ENCODE measurements at places on chromosomes 1 and 21. TPM values are rescaled to one million over a fixed set of nuclear protein-coding genes. Genes with fewer than 3 reads are reported as not detected.

IGSF5 gene
- not detected for total RNA-seq

STRIP1 gene
- total RNA-seq: 61.6 TPM

MR1 gene
- total RNA-seq: 1.3 TPM

TUFT1 gene
- total RNA-seq: 2.6 TPM

SIM2 gene
- total RNA-seq: 0.32 TPM

OR2T27 gene
- total RNA-seq: not detected

PGLYRP4 gene
- total RNA-seq: not detected

TFF1 gene
- not detected for total RNA-seq

KCNJ9 gene
- total RNA-seq: not detected

GPX7 gene
- 37.0 TPM for total RNA-seq

ERICH3 gene
- total RNA-seq: not detected

KRTAP7-1 gene
- not detected for total RNA-seq

CD164L2 gene
- not detected for total RNA-seq

All from epithelial cell of umbilical artery (primary cell).